ENCODE measurements at places on chromosomes 7 and 10.

DNA sequence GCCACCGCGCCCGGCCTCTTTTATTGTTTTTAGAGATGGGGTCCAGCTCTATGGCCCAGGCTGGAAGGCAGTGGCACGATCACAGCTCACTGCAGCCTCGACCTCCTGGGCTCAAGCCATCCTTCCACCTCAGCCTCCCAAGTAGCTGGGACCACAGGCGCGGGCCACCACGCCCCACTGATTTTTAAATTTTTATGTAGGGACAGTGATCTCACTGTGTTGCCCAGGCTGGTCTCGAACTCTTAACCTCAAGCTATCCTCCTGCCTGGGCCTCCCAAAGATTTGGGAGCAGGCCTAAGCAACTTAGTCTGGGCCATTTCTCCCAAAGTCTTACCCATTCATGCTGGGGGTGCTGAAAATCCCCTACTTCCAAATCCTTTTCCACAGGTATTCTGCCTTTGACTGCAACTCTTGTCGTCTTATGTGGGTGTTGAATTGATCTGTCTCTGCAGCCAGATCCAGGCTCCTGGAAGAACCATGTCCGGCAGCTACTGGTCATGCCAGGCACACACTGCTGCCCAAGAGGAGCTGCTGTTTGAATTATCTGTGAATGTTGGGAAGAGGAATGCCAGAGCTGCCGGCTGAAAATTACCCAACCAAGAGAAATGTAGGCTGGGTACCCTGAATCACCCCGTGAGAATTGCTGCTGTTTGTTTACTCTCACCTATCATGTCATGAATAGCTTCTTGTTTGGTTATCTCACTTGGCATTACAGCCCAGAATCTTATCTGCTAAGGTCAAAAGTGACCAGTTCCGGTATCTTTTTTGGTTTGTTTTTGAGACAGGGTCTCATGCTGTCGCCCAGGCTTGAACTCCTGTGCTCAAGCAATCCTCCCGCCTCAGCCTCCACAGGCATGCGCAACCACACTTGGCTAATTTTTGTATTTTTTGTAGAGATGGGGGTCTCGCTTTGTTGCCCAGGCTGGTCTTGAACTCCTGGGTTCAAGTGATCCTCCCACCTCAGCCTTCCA, 1.1 kb downstream of the ZDHHC4 start:
- DNase-seq: no peak

DNA sequence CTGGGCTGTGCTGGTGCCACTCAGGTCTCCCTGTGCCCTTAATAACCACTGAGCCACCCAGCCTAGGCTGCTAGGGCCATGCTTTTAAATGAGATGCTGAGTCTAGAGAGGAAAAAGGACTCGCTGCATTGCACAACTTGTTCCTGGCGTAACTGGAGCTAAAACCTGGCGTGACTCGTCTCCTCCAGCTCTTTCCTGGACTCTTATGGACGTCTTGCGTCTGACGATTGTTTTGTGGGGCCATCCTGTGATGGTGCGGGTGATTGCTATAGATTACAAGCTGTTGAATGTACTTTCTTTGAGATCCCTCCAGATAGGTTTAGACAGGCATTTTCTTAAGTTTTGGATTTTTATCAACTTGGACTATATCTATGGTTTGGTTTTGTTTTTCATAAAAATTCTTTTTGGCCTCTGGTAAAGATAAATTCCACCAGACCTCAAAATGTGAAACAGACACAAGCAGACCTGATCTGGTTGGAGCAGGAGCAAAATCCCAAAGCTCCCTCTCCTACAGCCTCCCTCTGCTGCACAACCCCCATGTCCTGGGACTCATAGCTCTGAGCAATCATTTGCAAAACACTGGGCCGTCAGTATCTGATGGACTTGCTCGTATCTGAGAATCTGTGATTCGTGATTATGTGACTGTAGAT, 230.3 kb downstream of the ARHGAP12 start:
- no peak for DNase-seq

DNA sequence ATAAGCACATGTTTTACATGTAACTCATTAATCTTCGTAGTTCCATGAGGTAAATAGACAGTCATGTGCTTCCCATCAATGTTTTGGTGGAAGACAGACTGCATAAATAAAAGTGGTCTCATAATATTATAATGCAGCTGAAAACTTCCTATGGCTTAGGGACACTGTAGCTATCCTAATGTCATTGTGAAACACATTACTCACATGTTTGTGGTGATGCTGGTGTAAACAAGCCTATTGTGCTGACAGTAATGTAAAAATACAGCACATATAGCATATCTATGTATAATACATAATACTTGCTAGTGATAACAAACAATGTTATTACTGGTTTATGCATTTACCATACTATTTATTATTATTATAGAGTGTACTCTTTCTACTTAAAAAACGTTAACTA, 37.2 kb upstream of the PLXDC2 start:
- no peak for DNase-seq

DNA sequence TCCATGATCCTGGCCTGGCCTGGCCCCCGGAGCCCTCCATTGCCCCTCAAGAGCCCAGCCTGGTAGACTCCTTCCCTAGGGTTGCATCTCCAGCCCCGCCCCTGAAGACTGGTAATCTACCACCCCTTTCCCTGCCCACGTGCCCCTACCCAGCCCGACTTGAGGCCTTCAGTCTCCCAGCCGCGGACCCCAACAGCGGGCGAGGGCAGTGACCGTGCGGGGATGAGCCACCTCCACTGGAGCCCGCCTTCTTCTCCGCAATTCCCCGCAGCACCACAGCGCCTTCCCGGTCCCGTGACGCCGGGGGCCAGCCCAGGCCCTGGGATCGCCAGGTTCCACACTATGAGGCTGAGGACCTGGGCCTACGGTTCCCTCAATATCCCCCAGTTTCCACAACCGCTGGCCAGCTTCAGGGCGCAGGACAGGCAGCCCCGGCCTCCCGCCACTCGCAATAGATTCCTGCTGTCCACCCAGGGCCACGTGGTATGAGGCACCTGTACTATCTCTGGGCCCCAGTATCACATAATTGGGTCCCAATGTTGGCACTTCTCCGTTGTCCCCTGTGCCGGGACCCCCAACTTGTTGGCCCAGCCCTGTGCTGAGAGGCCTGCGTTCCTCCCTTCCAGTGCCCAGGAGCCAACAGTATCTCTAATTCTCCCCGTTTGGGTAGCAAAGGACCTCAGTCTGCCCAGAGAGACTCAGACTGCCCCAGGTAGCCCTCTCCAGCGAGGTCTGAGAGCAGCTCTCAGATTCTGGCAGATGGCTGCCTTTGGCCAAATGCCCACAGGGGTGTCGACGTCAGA, 1.1 kb upstream of the GPRIN2 start:
- no peak for DNase-seq
